CD4-positive, alpha-beta T cell treated with Interleukin-17A for 4 hours (primary cell): ENCODE measurements at places on chromosomes 16 and 17.

DNA sequence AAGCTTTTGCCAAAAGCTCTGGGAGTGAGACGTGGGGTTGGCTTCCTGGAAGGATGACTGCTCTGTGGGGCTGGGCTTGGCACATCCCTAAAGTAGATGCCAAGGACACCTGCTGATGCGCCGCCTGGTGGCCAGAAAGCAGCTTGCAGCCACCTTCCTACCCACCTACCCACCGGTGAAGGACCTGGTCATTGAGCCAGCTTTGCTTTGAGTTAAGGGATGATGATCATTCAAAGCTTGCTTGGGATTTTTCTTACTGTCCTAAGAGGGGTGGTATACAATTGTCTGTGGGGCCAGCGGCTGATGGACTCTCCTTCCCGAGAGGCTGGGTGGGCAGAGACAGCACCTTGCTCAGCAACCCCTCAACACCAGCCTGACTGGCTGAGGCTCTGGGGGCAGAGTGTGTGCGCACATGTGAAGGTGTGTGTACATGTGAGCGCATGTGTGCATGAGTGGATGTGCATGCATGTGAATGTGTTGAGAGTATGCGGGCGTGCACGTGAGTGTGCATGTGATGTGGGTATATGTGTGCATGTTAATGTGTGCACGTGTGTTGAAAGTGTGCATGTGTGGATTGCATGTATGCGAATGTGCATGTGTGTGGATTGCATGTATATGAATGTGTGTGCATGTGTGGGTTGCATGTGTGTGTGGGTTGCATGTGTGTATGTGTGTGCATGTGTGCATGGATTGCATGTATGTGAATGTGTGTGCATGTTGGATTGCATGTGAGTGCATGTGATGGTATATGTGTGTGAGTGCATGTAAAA, 18.6 kb downstream of the C1QTNF1 start:
- DNase-seq: peak; percentile 71

DNA sequence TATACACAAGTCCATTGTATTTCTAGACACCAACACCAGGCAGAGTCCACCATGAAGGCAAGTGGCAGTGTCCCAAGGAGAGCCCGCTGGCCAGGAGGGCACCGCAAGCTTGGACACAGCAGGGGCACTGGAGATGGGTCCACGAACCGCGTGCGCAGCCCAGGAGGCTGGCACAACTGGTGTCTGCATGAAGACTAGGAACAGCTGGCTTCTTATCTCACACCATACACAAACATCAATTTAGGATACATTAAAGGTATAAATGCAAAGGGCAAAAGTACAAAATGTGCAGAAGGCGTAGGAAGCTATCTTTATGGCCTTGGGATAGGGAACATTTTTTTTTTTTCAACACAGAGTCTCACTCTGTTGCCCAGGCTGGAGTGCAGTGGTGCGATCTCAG, 52.4 kb downstream of the ANKRD11 start:
- DNase-seq: no peak

DNA sequence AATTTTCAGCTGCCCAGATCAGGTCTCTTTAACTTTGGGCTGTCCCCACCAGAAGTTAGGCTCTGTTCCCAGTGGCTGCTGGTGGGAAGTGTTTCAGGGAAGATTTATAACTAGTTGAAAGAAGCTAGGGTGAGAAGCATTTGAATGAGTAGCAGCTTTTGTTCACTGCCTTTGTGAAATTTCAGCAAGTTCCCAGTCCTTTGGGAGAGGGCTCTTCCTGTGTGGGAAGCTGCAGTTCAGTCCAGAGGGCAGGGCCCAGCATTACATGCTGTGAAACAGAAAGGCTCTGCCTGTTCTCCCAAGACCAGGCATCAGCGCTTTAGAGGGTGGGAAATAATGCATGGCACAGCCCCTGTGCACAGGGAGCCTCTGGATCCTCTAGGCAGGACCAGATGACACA, 17.8 kb downstream of the PROCA1 start:
- DNase-seq: no peak

DNA sequence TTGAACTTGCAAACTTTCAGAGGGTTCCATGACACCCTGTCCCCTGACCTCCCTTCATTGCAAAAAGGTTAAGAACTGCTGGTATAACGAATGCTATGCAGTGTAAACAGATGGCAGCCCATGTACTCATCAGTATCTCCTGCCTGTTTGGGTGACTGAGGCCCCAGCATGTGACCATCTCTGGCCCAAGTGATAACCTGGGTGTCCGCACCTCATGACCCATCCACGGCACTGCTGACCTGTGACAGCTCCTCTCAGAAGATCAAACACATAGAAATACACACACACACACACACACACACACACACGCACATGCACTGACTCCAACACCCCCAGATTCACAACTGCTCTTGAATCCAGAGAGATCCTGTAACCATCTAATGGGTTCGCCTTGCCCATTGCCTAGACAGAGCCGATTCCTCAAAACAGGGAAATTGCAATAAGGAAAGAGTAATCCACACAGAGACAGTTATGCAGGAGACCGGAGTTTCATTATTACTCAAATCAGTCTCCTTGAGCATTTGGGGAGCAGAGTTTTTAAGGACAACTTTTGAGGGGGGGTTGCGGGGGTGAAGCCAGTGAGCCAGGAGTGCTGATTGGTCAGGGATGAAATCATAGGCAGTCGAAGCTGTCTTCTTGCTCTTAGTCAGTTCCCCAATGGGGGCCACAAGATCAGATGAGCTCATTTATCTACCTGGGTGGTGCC, 11.3 kb upstream of the PHOSPHO1 start:
- no peak for DNase-seq

- DNase-seq: no peak
Measured at GRCh38 chr16:14199624-14200023, 128.5 kb downstream of the MRTFB start.

DNA sequence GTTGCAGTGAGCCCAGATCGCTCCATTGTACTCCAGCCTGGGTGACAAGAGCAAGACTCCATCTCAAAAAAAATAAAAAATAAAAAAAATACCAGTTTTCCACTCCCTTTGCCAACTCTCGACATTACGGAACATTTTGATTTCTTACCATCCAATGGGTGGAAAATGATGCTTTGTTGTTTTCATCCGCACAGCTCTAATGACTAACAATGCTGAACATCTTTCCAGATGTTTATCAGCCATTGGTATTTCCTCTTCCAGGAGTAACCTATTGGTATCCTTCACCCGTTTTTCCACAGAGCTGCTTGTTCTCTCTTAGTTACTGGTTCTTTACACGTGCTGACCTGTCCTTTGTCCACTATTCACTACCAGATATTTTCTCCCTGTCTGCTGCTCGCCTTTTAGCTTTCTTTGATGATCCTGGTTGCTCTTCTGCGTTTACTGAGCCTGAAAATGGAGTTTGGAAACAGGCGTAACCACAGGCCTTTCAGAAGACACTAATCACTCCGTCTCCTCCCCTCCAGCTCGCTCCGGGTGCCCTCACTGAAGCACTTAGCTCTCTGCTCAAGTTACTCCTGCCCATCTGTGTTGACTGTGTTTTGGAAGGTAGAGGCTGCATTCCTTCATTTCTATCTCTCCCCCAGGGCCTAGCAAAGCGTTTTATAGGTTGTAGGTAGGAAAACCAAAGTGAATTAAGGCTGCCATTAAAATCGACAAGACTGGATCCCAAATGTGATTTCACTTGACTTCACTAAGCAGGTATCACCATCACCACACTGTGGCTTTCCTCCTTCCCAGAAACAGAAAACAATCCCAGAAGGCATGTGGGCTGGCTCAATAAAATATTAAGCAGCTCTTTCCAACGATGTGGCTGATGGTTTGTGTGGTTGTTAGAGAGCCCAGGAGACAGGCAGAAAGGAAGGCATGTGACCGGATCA, 8.9 kb downstream of the SHPK start:
- no peak for DNase-seq
